ENCODE measurements at places on chromosomes 11 and 22.
A peak's percentile ranks its signal among the peaks of the same experiment; 100 is the strongest.

GRCh38 chr11:122123263-122123929 is 7.4 kb upstream of the BLID start:
- DNase-seq = no peak

DNA sequence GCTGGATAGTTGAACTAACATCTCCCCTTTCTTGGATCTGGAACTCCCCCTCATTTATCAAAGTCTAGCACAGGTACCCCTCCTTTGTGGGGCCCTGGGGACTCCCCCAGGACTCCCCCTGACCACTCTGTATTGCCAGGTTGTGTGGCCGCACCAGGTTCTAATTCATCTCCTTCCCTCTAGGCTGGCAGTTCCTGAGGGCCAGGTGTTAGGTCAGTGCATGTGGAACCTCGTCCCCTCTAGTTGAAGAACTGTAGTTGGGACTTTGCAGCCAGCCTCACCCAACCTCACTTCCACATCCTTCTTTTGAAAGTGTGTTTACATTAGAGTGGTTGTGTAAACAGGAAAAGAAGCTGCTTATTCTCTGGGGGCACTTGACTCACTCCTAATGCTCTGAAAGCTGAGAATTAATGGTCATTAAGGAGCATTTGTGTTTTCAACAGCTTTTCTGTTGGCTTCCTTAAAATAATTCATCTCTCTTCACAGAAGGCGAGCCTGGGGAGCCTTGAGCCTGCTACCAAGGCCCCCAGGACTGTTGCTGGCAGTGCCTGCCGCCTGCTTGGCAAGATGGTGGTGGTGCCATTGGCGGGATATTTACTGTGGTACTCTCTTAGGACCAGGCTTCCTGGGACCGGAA is 11.8 kb downstream of the UPB1 start:
- no peak for DNase-seq

GRCh38 chr11:111559800-111560464 is 19.4 kb downstream of the LAYN start:
- no peak for DNase-seq

DNA sequence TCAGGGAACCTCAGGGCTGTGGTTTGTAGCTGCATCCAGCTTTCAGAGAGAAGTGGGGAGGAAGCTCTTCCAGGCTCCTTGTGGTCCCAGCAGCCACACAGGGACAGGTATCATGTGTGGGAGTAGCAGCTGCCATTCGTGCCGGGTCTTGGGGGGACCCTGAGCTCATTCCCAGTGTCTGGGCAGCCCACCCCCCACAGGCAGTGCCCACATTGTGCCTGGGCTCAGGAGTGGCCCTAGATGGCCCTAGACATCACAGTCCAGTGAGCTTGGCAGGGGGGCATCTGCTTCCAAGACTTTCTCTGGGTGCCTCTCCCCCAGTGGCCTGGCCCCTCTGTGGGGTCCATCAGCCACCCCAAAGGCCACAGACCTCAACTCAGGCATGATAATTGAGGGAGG is 619.7 kb downstream of the BRD1 start:
- DNase-seq = no peak

DNA sequence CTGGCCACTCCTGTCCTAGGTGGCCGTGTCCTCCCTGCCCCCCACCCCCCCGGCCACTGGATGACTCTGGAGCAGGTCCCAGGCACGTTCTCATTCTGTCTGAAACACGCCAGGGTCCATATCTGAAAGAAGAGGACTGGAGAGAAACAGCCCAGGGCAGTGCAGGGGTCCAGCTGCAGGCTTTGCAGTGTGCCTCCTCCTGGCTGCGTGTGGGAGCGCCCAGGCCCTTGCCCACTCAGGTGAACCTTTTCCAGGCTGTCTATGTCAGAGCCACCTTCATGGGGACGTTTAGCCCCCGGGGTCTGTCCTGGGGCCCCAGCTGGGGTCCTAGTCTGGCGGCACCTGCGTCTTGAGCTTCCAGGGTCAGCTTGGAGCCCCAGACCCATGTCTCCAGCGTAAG is 15.6 kb downstream of the GRAMD4 start:
- no peak for DNase-seq

DNA sequence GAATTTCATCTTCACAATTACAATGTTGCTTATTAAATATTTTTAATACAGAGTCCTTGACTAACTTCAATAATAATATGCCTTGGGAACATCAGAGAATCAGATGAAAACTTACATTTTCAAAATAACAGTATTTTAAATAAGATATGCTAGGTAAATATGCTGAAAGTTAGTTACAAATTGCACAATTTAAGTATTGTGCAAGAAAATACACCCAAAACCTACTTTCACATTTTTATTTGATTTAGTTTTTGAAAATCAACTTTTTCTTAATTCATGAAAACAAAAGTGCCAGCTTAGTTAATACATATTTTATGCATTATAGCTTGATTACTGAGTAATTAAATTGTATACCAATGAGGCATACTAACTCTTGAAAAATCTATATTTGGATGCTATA is 76.8 kb downstream of the SOX6 start:
- no peak for DNase-seq

DNA sequence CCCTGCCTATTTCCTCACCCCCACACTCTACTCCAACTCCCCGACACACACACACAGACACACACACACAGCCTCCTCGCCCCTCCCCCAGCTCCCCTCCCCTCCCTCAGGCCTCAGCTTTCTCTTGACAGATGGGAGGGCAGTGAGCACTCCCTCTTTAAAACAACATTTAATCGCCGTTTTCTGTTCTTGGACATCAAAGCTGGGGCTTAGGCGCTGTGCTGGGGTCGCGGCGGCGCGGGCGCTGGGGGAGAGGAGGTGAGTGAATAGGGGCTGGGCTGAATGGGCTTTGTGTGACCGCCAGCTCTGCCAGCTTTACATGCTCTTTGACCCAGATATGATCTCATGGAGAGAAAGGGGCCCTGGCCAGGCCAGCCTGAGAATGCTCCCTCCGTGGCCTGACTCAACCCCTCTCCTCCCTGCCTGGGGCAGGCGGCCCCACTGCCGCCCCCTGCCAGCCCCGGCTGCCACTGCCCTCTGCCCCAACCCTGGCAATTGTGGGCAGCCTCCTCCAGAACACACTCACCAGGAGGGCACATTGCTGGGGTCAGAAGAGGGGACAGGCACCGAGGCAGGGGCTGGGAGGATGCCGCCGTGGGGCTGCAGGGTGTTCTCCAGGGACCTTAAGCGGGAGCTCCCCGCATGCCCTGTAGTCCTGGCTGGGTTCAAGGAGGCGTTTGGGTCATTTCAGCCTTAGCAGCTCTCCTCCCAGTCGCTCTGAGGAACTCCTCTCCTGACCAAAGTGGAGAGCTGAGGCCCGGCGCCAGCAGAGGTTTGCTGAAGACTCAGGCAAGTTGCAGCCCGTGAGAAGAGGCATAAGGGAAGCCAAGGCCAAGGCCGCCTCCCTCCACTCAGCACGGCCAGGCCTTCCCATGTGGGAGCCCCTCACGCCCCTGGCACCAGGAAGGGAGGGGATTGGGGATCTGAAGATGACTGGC is 38.3 kb upstream of the NNMT start:
- DNase-seq = peak; percentile 44

Data from urothelium cell line (cell line).